ENCODE measurements at places on chromosomes 11 and 22.

GRCh38 chr11:66317723-66318599 lies 1.1 kb upstream of the CD248 start:
- DNase-seq = peak; percentile 64

DNA sequence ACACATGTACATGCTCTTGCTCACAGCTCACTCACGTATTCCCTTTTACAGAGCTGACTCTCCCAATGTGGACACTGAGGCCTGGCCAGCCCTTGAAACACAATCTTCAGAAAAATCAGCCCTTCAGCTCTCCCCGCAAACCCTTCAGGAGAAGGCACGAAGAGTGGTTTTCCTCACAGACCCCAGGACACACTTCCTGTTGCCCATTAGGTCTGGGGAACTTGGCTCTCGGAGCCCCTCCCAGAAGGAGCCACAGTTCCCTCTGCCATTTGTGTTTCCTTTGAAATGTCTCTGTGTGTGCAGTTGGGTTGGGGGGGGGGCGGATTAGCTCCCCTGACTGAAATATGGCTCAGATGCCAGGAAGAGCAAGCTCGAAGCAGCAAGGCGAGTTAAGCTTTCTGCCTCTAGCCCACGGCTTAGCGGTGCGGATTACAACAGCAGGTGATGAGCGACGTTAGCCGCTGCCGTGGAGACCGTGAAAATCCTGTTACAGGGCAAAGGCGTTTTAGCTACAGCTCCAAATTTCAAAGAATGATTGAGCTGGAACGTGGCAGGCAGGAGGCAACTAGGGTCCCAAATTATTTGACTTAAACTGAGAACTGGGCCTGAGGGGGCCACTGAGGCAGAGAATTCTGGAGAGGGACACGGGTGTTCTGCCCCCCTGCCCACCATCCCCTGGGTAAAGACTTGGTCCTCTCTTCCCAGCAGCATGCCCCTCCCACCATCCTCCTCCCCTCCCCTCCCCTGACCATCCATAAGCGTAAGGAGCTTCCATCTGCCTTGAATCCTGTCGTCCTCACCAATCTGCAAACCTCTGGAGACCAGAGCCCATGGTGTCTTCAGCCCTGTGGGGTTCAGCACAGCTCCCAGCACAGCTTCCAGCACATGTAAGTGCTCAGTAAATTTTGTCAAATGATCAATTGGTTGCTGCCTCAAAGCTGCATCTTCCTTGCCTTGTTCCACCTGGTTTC lies 598.6 kb downstream of the BUD13 start:
- no peak for DNase-seq

GRCh38 chr11:82969811-82970210 lies 68.3 kb downstream of the DDIAS start:
- DNase-seq = no peak

DNA sequence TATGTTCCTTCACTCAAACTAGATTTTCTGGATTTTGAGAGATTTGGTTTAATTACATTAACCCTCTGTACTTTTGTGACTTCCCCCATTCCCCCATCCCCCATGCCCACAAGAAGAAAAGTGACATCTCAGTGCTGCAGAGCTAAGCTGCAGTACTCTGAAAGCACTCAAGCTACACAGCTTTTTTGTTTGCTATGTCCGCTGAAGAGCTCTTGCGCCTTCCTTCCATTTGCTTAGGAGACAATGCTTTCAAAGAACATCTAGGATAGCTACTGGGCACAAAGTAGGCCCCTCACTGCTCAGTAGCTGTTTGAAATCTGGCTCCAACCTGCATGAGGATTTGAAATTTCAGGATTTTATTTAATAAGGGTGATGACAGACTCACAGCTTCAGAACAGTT lies 69.7 kb downstream of the SLC17A6 start:
- no peak for DNase-seq

GRCh38 chr11:24531528-24531927 lies 34.7 kb downstream of the LUZP2 start:
- DNase-seq = no peak

GRCh38 chr11:96015906-96016565 lies 92.1 kb upstream of the MTMR2 start:
- no peak for DNase-seq

DNA sequence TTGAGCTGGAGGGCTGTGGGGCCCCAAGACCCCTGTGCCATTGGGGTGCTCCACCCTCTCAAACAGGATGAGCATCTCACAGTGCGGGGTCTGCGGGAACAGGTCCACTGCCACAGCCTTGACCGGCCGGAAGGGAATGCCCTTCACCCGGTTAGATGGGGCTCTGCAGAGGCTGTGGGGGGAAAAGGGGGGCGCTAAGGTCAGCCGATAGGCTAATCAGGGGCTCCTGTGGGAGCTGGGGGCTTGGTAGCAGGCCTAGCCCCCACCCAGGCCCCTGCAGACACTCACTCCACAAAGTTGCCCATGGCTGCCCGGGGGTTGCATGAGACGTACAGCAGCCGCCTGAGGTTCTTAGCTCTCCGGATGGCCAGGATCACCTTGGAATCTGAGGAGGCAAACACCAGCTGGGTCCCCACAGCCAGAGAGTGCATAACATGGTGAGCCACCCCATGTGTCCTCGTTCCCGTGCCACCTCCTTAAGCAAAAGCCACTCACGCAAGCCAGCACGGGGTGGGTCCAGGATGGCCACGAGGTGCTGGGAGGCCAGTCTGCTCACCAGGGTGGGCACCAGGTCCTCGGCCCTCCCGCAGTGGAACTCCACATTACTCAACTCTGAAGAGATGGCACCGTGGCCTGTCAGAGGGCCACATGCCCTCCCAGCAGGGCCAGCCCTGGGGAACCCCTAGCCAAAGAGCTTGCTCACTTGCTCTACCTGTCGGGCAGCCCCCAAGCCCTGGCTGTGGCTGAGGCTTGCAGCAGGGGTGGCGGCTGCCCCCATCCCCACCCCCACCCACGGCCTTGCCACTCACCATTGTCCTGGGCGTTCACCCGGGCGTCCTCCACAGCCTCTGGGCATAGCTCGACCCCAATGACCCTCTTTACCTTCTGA lies 3.0 kb upstream of the RANBP1 start:
- no peak for DNase-seq

DNA sequence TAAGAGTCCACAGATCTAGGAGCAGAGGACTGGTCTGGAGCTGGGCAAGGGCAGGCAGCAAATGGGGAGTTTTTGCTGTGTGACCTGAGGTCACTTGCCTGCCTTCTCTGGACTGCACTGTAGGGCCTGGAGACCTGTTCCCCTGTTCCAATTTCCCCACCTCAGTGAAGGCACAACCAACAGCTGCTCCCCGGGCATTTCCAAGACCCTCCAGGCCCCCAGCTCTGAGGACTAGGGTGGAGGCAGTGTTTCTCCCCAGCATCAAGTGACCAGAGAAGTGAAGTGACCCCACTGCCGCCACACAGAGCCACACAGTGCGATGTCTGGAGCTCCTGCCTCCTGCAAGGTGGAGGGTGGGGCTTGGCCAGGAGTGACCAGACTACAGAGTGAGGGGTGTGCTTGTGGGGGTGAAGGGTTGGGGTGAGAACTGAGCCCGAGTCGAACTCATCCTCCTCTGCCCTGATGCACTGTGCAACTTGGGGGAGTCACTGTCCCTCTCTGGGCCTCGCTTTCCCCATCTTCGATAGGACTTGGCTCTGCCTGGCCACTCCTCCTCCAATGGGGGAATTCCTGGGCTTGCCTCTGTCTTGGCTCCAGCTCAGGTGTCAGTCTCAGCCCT lies 21.6 kb downstream of the P2RY2 start:
- no peak for DNase-seq

DNA sequence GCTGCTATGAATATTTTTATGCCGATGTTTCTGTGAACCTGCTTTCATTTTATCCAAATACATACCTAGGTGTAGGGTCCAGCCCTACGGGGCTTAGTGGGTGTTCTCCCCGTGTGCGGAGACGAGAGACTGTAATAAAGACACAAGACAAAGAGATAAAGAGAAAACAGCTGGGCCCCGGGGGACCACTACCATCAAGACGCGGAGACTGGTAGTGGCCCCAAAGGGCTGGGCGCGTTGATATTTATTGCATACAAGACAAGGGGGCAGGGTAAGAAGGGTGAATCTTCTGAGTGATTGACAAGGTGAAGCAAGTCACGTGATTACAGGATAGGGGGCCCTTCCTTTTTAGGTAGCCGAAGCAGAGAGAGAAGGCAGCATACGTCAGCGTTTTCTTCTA lies 920.1 kb downstream of the BRD1 start:
- DNase-seq = no peak

DNA sequence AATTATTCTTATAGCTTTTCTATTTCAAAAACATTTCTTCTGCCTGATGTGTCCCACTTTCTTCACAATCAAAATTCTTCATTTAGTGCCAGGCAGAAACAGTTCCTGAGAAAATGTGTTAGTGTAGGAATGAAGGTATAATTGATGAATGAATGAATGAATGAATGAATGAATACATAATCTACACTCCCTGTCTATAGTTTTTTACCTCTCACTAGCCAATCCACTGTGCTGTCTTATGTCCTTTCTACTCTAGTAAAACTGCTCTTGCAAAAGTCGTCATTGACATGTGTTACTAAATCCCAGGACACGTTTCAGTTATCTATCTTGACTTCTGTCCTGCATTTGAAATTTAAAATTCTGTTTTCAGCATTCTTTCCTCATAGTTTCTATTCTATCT lies 42.9 kb downstream of the CHORDC1 start:
- DNase-seq = no peak

- peak; percentile 63 for DNase-seq
Observed at GRCh38 chr11:12200279-12200990, 90.0 kb downstream of the MICAL2 start.

GRCh38 chr11:70251659-70252321 lies 18.7 kb upstream of the PPFIA1 start:
- no peak for DNase-seq

DNA sequence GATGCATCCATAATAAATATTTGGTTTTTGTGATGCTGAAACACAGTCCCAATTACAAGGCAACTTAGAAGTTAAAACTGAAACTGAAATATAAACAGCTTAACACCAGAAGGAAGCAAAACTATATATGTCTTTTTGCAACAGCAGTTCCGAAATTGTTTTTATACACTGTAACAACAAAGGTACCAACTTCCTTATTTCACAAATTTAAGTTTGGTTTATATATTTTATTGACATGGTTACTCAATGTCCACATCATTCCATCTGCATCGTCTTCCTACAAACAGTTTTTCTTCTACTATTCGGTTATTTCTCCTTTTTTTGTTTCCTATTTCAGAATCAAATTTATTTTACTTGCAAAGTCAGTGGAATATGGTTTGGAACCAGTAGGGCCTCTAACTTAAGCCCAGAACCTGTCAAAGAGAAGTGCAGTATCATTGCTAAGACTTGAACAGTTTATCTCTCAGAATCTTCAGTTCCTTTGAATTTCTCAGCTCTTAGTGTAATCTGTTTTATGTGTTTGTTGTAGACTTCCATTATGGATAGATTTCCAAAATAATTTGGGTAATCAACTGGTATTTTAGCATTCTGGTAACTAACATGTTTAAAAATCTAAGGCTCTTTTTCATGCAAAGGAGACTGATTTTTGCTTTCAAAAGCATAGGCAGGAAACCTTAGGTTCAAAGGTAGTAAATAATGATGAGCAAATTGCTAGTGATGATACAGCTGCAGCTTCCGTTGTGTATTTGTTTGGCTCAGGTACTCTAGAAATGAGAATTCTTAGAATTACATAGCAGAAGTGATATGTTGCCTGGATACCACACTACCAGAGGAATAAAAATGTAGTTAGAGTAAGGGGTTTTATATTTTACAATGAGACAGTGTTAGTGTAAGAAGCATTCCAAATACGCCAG lies 8.2 kb upstream of the HSPA8 start:
- DNase-seq = no peak

DNA sequence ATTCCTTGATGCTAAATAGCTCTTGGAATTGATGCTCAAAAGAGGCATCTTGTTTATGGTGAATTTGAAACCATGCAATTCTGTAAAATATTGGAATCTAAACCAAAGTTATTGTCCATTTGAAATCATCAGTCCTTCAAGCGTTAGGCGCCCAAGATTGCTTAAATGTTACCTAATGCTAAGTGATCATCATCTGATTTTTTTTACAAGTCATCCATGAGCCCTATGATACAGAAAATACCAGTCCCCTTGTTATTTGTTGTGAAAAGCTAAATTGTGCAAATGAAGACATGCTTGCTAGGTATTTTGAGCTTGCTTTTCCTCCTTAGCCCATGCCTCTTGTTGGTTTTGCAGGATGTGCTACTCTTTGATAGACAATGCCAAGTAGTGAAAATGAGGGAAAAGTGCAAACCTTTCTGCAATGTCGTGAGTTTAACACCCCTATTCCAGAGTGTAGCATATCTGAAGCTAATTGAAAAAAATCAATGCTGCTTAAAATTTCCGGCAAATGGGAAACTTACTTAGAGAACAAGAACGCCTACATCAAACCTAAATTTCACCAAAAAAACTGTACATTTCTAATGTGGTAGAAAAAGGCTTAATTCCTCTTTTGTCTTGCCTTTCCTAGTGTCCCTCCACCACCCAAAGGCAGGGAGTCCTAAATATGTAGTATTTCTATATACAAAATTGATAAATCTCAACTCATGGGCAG lies 1.9 kb downstream of the GRK3 start:
- DNase-seq = no peak

DNA sequence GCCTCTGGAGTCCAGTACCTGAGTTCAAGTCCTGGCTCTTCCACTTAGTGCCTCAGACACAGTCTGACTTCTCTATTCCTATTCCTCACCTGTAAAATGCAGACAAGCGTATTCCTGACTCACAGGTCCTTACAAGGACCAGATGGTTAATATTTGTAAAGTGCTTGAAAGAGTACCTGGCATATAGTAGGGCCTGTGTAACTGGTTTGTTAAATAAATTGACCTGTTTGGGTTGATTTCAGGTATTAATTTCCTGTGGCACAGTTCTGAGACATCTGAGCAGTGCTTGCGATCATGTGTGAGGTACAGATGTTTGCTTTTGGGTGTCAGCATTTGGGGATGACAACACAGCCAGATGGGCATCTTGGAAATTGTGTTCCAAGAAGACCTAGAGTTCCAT lies 127.5 kb downstream of the APIP start:
- DNase-seq = no peak

- no peak for DNase-seq
Observed at GRCh38 chr11:34620820-34621792, at the start of gene EHF. Gene EHF, plus strand, starts transcription at chr11:34621093. Its CDS starts 21,538 bp downstream, at chr11:34642631.

DNA sequence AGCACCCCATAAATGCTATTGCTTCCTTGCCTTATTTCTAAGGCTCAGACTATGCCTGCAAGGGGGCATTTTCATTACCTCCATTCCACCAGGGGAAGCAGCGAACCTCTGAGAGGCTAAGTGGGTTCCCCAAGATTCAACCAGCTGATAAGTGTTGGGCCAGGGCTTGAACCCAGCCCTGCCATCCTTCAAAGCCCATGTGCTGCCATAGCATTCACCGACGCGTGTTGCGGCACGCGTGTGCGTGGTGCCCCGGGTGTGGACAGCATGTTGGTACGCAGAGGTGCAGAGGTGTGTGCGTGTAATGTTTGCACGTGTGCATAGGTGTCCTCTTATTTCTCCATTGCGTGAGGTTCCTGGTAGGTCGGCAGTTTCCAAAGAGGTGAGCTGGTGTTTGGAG lies 66.0 kb upstream of the PPARA start:
- DNase-seq = no peak

- DNase-seq = no peak
Observed at GRCh38 chr11:48033918-48034341, 53.6 kb downstream of the PTPRJ start.
